ENCODE measurements at places on chromosomes 4 and X.

- DNase-seq: no peak
These were observed 16.8 kb upstream of the HSD17B13 start for GRCh38 chr4:87339440-87339839.

GRCh38 chr4:26484516-26484915, 5.8 kb downstream of the CCKAR start:
- no peak for DNase-seq

DNA sequence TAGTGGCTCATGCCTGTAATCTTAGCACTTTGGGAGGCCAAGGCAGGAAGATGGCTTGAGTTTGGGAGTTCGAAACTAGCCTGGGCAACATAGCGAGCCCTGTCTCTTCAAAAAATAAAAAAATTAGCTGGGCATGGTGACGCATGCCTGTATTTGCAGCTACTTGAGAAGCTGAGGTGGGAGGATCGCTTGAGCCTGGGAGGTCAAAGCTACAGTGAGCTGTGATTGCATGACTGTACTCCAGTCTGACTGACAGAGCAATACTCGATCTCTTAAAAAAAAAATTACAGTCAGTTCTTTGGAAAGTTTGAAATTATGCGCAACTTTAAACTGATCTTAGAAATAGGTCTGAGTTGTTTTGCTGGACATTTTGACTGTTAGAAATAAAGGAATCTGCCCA, 55.8 kb downstream of the DOCK11 start:
- DNase-seq: no peak

- DNase-seq: no peak
These were observed 12.8 kb downstream of the SCD5 start for GRCh38 chr4:82785611-82786400.

DNA sequence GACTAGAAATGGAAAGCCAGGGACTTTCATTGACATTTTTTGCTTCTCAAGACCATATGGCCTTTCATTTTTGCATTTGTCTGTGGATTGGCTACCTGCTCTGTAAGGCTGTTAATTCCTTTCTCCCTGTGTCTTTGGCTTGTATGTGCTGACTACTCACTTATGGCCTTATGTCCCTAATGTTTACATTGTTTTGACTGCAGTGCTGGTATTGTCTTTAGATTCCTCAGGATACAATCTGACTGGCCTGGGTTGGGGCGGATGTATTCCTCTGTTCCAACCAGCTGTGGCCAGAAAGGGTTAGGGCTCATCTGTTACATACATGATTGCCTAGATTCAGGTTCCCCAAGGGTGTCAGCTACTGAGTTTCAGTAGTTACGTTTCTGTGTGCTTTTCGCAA, 108.1 kb downstream of the RAPGEF2 start:
- no peak for DNase-seq

DNA sequence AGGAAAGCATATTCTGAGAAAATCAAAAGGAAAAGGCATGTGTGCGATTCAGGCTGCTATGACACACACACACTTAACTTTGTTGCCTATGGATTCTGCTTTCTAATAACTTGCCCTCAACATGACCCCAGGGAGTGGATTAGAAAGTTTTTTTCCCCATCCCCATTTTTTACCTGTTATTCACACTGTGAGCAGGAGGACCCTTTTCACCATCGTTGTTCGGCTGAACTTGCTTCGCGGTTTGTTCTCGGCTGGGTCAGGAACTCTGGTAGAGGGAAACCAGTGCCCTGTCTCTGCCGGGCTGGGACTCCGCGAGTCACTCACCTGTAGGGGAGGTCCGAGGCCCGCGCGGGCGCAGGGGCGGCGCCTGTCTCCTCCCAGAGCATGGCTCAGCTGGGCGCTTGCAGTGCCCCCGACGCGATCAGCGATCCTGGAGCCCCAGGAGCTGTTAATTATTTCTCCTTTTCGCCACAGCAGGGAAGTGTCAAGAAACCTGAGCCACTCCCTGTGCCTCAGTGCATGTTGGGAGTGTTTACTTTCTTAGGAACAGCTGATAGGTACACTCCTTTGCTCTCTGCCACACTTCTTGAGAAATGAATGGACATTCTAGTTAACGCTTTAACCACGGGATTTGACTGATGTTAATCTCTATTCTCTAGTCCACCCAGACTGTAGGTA, at the start of gene RASSF6:
Gene RASSF6, minus strand, starts transcription at position 322 of the 678 bp plus-strand sequence. CDS start 8,641 bp downstream, outside the sequence.
- peak; percentile 57 for DNase-seq

DNA sequence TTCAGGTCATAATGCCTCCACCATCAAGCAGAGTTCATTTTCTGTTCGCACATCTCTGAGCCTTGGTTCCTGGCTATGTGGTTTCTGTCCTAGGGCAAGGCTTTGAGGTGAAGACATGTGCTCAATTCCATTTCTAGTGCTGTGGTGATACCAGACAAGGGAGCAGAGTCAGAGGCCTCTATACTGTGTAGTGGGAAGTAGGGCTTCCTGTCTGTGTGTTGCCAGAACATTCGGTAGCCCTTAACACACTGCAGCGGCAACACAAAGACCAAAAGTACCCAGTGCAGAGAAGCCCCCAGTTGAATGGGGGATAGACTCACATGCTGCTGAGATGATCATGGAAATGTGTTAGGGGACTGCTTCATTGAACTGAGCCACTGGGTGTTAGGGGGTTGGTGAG, 56.4 kb downstream of the STARD8 start:
- no peak for DNase-seq

- DNase-seq: no peak
These were observed 198.8 kb upstream of the BMP3 start for GRCh38 chr4:80831383-80832361.
